ENCODE measurements at places on chromosomes 2 and 18.

- no peak for DNase-seq
Measured at GRCh38 chr2:62461017-62461553, 44.9 kb downstream of the TMEM17 start.

- DNase-seq, result no peak
Measured at GRCh38 chr2:195984923-195985726, 83.5 kb downstream of the DNAH7 start.

DNA sequence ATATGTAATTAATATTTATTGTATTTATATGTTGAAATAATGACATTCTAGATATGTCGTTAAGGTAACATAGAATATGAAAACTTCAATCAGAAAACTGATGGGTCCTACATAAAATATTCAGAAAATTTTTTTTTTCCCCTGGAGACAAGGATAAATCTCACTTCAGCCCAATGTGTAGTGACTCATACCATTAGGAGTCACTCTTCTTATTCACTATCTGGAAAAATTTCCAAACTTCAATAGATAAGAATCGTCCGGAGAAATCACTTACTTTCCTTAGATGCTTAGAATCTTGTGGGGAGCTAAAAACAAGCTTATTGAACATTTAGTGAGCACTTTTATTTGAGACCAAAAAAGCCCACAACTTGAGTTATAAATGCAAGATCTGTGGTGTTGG is 4.6 kb downstream of the SERPINB13 start:
- no peak for DNase-seq

- DNase-seq, result no peak
Measured at GRCh38 chr18:75290737-75291358, 80.3 kb downstream of the TSHZ1 start.

GRCh38 chr2:86026744-86027065 is 79.0 kb downstream of the POLR1A start:
- DNase-seq, result no peak

DNA sequence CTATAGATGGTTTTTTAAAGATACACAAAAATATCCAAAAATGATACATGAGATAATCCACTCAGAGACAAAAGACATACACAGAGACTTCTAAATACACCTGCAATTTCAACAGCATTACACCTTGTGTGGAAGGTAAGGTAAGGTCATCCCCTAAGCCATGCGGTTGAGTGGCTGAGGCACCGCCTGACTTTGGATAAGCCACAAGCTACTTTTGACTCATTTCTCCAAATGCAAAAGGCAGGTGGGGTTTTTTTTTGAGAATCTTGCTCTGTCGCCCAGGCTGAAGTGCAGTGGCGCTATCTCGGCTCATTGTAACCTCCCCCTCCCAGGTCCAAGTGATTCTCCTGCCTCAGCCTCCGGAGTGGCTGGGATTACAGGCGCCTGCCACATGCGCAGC is 13.1 kb downstream of the AP1S3 start:
- no peak for DNase-seq

- DNase-seq, result no peak
Measured at GRCh38 chr2:237487496-237487895, 445 bp downstream of the MLPH start.

All from smooth muscle cell of the brain vasculature (primary cell).